ENCODE measurements at places on chromosomes 3 and 15.

GRCh38 chr15:33678176-33678575 lies 290.1 kb upstream of the CHRM5 start:
- DNase-seq, result no peak

DNA sequence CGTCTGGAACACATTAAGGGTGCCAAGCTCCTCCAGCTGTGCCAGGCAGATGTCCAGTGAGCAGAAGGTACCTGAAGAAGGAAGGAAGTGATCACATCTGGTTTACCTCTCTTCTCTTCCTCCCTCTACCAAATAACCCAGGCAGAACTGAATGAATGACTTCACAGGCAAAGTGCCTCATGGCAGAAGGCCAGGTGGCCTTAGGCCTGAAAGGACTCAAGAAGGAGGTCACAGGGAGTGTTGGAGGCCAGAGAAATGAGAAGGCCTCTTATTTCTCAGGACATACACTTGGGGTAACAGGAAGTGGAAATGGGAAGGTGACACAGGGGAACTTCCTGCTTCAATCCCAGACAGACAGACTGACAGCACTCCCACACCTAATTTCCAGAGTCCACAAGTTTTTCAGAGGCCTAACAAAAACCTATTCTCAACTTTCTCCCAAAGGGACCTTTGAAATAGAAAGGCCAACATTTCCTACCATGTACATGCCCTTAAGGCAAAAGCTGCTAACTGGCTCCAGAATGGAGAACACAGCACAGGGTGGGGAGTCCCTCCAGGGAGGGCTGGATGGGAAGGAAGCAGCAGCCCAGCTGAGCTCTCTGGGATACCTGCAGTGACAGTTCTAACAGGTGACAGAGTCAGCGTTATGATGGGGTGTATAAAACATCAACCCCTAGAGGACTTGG lies 17.6 kb upstream of the SIN3A start:
- DNase-seq, result no peak

DNA sequence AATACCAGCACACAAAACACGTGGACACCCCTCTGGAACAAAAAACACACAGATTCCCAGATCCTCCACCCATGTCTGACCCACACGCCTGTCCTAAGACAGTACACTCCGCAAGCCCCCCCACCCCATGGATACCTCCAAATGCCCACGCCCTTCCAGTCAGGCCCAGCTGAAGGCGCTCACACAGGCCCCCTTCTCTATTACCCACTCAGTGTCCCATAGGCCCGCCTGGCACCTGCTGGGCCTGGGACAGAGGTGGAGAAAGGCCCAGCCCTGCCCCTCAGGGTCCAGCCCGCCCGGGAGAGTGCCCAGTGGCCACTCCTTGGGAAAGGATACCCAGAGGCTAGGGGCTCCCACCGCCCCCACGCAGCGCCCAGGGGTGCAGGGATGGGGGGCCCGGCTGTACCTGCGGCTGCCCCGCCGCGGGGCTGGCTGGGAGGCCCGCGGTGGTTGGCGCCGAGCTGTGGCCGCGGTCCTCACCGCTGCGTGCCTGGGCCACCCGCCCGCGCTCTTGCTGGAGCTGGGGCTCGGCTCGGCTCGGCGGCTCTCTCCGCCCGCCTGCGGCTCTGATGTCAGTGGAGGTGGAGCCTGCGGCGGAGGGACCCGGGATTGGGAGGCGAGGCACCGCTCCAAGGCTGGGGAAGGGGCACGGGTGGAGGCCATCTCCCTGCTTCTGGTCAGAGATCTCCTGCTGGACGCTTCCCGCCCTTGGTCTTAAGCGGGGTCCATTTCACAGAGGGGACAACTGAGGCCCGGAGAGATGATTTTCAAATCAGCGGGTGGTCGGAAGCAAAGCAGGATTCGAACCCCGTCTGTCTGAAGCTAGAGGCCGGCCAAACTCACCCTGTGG lies at the start of gene CAMK1:
Gene CAMK1 (minus strand): TSS at position 522 of the 850 bp plus-strand sequence. CDS start 2,198 bp downstream, outside the sequence.
- DNase-seq, result no peak

GRCh38 chr3:4043867-4044575 lies 244.8 kb downstream of the LRRN1 start:
- no peak for DNase-seq

- DNase-seq, result no peak
These were observed 90.4 kb downstream of the CACNA2D3 start for GRCh38 chr3:54212723-54213122.

DNA sequence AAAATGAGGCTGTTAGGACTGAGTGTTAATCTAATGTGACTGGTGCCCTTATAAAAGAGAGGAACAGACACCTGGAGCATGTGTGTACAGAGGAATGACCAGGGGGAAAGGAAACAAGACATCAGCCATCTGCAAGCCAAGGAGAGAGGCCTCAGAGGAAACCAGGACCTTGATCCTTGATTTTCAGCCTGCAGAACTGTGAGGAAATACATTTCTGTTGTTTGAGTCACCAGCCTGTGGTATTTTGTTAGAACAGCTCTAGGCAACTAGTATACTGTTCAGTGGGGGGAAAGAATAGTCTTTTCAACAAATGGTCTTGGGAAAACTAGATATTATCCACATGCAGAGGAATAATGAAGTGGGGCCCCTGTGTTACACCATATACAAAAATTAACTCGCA lies 80.6 kb downstream of the CCR1 start:
- DNase-seq, result peak; percentile 63

- no peak for DNase-seq
These were observed 87.1 kb downstream of the WNT7A start for GRCh38 chr3:13792512-13793371.

DNA sequence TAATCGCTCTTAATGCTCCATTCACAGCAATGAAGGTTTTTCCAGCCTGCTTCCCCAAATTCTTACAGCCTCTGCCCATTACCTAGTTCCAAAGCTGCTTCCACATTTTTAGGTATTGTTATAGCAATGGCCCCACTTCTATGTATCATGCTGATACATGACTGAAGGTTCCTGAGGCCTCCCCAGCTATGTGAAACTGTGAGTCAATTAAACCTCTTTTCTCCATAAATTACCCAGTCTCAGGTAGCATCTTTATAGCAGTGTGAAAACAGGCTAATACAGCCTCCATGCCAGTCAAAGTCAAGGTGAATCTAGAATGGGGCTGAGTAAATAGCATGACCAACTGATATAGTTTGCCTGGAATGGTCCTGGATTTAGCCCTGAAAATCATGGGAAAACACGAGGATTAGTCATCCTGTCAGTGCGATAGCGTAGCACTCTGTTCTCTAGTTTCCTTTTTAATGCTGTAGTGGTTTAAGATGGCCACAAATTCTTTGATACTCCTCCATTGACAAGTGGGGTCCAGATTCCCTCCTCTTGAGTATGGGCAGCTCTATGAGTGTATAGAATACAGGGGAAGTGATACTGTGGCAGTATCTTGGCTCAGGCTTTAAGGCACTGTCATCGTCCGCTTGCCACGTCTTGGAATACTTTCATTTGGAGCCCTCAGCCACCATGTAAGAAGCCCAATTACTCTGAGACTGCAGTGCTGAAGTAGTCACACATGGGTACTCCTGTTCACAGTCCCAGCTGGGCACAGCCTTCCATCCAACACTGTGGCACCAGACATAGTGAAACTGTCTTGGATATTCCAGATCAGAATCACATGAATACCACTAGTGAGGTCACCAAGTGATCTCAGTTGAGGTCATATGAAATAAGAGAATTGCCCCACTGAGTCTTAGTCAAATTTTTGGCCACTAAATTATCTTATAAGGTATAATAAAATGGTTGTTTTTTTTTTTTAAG lies 94.0 kb upstream of the PLCL2 start:
- DNase-seq, result no peak

DNA sequence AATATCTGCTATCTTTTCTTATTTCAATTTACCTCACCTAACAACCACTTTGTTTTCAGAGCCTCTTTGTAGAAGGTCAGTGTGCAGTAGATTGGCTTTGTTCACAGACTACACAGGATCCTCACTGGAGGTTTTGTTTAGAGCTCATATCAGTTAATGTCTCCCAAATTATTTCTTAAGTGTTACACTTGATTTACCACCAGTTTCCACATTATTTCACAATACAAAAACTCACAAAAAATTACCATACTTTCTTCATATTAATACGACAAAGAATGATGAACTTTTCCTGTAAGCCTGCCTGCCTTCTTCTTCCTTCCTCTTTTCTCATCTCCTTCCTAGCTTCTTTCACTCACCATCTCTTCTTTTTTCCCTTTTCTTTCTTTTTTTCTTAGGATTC lies 133.3 kb downstream of the ALCAM start:
- no peak for DNase-seq

DNA sequence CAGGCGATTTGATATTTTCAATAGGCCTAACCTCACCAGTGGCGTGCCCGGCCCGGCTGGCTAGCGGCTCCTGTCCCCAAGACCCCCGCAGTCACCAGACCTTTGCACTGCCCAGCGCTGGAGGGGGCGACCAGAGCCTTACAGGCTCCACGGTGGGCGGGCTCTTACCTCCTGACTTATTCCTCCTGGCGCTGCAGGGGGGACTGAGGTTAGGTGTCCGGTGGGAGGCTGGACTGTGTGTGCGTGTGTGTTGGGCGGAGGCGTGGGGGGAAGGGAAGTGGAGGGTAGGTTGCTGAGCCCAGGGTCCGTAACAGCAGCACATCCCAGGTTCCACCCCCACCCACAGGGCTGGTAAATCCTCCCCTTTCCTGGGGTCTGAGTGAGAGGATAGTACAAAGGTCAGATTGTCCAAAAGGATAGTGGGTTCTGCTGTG lies 27.5 kb upstream of the THRB start:
- no peak for DNase-seq

GRCh38 chr3:126146525-126147146 lies 33.8 kb downstream of the ALDH1L1 start:
- DNase-seq, result no peak

- DNase-seq, result peak; percentile 63
These were observed 14.3 kb upstream of the TNFAIP8L3 start for GRCh38 chr15:51108933-51109550.

- no peak for DNase-seq
These were observed 87.4 kb upstream of the GSK3B start for GRCh38 chr3:120181632-120182031.

- peak; percentile 4 for DNase-seq
These were observed 22.2 kb downstream of the ALDH1A2 start for GRCh38 chr15:58043192-58043903.

- no peak for DNase-seq
These were observed 476.9 kb downstream of the MECOM start for GRCh38 chr3:169186596-169186995.
